Naive B cell (primary cell): ENCODE measurements at places on chromosomes 6 and 20.

- no peak for DNase-seq
Measured at GRCh38 chr6:113998811-113999210, 27.9 kb upstream of the HDAC2 start.

- DNase-seq, result no peak
Measured at GRCh38 chr6:89675949-89676748, 37.6 kb upstream of the LYRM2 start.

DNA sequence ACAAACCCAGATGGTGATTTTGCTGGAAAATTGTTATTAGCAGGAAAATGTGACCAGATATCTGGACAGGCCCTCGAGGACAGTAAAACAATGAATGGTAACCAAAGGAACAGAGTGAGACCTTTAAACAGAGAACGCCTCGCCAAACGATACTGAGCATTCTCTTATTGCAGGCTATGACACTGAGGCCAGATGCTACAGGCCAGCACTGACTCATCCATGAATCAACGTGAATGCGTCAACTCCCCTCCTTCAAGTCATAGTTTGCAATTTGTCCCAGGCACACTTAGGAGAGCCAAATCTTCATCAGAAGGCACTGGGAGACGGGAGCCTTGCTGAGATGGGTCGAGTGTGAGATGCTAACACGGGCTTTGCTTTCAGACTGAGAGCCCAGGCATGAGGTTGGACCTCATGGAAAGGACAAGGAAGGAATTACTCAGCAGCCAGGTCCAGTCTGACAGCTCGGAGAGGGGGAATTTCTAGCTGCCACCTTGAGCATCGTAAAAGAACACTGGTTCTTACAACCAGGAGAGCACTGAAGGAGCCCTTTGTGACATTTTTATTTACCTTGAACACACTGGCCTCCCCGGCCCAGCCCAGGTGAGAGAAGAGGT is 60.7 kb downstream of the BMP7 start:
- no peak for DNase-seq

GRCh38 chr6:13712599-13712898 is 914 bp upstream of the RANBP9 start:
- DNase-seq, result no peak

DNA sequence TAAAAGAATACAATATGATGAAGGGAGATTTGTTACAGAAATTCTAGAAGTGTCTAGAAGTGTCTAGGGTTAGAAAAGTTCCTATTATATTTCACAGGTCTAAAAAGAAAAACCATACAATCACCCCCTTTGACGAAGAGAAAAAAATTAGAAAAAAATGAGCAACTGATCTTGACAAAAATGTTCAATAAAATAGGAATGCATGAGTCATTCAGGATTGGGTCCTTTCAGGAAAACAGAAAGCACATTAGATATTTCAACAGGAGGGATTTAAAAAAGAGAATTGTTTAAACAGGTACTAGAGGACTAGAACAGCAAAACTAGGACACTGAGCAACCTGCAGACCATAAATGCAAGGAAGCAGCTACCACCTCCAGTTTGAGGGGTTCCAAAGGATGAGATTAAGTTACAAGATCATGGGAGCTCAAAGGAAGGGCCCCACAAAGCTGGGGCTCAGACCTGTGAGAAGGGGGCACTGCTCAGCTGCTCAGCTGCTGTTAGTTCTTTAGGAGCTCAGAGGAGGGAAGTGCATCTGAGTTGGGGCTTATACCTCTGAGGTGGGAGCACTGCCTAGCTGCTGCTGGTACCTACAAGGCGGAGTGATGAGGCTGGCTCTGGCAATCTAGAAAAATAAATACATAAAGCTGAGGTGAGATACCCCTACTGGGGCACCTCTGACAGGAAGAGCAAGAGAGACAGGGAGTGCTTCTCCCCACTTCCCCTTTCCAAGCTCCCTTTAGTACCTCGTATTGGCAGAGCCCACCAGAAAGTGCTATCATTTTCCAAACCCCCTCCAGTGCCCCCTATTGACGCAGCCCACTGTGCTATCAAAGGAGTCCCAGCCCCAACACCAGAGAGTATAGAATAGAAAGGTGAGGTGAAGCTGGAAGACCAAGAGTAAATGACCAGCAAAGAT is 27.1 kb upstream of the BEND6 start:
- no peak for DNase-seq

- DNase-seq, result no peak
Measured at GRCh38 chr6:167898673-167899311, 72.1 kb downstream of the AFDN start.

GRCh38 chr6:35474942-35475570 is 6.9 kb downstream of the RPL10A start:
- no peak for DNase-seq

DNA sequence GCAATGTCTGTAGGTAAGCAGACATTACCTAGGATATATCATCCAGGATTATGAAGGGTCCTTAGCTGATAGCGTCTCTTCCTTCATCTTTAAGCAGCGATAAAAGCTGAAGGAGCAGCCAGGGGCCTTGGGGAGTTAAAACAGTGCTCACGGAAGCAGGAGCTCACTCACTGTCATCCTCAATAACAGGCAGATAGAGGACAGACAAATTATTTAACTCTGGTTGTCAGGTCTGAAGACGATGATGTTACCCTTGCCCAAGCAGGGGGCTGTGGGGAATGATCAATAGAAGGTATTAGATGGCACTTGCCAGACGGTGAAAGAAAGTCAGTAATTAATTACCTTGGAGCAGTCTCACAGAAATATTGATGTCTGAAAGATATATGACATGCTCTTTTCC is 12.6 kb upstream of the SPATS1 start:
- no peak for DNase-seq

- DNase-seq, result no peak
Measured at GRCh38 chr20:12170406-12170805, 252.7 kb downstream of the BTBD3 start.

GRCh38 chr6:49966334-49966733 is 2.4 kb upstream of the DEFB114 start:
- no peak for DNase-seq

GRCh38 chr6:22411376-22412105 is 114.7 kb upstream of the PRL start:
- DNase-seq, result no peak

DNA sequence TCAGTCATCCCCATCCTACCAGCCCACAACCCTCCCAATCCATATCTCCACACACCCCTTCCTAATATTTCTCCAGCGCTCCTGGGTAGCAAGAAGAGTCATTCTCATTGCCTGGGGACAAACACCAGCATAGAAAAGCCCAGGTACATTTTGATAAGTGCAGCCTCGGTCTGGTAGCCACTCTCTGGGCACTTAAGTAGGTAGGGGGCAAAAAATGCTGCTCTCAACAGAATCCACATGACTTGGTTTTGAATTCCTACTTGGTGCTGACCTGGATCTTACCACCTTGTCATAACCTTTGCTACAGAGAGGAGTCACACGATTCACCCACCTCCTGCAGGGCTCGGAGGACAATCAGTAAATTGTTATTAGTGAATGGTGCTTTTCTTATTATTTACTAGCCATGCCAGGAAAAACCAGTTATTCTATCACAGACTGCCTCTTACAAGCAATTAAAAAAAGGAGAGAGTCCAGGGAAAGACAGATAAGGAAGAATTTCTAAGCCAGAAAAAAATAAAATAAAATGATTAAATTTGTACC is 249.1 kb downstream of the LY86 start:
- no peak for DNase-seq

DNA sequence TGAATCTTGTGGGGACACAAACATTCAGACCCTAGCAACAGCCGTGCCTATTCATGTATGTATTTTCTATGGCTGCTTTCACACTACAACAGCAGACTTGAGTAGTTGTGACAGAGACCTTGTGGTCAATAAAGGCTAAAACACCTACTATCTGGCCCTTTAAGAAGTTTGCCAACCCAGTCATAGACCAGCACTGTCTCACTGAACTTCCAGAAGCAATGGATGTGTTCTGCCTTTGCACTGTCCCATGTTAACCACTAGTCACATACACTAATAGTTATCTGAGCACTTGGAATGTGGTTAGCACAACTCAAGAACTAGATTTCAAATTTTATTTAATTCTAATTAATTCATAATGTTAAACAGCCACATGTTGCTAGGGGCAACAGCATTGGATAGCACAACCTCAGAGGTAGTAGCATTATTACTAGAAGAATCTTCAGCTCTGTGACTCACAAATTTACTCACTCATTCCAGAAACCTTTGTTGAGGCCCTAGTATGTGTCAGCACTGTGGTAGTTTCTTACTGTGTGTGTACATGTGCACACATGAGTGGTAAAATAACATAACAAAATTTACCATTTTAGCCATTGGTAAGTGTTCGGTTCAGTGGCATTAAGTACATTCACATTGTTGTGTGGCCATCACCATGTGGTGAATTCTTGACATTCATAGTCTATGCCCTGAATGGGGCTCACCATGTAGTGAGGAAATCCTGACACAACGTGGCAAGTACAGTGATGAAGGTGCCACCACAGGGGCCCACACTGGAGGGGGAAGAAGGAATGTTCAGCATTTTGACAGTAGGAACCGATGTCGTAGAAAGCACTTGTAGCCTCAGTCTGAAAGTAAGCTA is 107.3 kb downstream of the CEP57L1 start:
- no peak for DNase-seq

DNA sequence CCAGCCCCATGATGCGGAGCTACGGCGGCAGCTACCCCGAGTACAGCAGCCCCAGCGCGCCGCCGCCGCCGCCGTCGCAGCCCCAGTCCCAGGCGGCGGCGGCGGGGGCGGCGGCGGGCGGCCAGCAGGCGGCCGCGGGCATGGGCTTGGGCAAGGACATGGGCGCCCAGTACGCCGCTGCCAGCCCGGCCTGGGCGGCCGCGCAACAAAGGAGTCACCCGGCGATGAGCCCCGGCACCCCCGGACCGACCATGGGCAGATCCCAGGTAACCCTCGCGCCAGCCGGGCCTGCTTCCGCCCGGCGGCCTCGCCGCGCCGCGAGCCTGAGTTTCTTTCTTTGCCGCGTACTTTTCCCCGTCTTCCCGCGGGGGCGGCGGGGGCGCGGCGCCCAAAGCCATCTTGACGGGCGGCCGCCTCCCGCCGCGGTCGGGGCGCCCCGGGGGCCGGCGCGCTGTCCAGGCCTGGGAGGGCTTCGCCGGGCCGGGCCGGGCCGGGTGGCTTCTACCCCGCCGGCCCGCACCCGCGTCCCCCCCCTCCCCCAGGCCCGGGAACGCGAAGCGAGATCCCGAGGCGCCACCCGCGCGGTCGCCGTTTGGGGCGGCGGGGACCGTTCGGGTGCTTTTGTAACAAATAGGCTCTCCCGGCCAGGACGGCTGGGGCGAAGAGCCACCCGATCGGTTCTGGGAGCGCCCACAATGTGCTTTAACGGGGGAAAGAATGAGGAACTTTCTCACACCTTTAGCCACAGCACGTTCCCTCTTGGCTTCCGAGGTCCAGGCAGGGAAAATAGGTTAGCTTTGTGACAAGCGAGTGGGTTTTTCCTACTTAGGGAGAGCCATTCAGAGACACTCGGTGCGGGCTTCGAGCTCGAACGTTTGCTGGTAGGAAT is 2.3 kb downstream of the ARID1B start:
- DNase-seq, result peak; percentile 52

- no peak for DNase-seq
Measured at GRCh38 chr6:131976545-131977061, 25.4 kb upstream of the CCN2 start.

DNA sequence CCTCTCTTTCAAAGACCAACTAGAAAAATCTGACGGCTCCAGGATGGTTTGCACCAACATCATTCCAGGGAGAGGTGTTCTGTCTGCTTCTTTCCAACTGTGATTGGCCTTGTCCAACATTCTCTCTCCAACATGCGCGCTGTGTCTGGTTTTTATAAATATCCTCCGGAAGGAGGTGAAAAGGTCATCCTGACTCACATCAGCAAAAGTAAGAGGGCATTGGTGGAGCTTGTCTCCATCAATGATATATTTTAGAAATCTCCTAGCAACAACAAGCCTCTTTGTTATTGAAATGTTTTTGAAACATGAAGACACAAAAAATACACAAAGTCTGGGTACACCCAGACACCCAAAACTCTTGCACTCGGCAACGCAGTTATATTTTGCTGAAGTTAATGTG is 475.3 kb upstream of the JARID2 start:
- DNase-seq, result no peak

- DNase-seq, result no peak
Measured at GRCh38 chr20:1382670-1383069, 10.2 kb downstream of the FKBP1A start.

DNA sequence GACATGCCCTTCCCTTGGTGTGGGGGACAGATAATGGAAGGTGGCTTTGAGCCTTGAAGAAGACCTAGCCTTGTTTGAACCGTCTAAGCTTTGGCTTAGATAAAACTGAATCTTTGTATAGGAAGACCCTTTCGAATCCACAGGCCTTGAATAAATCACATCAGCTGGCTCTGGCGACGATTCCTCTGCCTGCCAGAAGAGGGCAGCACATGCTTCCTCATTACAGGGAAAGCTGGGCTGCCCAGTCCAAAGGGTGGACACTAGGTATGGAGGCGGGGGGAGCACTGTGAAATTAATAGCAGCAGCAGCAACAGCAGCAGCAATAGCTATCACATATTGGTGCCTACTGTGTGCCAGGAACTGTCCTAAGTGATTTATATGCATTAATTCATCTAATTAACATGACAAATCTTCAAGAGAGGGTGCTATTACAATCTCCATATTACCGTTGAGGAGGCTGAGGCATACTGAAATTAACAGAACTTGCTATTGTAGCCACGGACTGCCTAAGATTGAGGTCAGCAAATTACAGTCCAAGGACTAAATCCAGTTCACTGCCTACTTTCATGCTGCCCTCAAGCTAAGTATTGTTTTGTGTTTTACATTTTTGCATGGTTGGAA is 85.1 kb downstream of the CLIC5 start:
- peak; percentile 12 for DNase-seq

DNA sequence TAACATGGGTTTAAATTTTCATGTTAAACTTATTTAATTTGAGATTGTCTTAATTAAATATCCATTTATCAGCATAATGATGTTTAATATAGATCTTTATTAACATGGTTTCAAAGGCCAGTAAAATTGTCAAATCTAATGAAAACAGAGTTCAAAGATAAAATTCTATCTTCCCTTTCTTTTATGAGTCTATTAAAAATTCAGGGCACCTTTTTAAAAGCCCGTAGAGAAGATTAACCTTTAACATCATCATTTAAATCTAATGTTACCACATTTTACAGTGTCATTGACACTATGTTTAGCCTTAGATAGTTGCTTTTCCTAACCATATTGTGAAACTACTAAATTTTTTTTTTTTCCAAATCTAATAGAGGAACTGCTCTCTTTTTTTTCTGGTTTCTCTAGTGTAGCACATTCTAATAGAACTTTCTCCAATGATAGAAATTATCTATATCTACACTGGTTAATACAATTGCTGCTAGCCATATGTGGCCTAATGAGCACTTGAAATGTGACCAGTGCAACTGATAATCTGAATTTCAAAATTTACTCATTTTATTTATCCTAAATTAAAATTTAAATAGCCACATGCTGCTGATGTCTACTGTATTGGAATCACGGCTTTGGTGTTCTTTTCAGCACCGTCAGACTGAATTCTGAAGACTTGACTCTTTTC is 410.9 kb downstream of the UTRN start:
- DNase-seq, result no peak

GRCh38 chr6:55009131-55009530 is 162.6 kb downstream of the FAM83B start:
- no peak for DNase-seq
